NCI-H1417 treated with DMSO at 0.1 percent for 48 hours (cell line): ENCODE measurements at places on chromosomes 12 and 14.

GRCh38 chr14:39641224-39641623, 209.0 kb upstream of the FBXO33 start:
- no peak for DNase-seq

GRCh38 chr12:122395319-122395718, 27.1 kb downstream of the CLIP1 start:
- DNase-seq: no peak

GRCh38 chr12:82672811-82673495, 13.8 kb upstream of the TMTC2 start:
- DNase-seq: no peak

DNA sequence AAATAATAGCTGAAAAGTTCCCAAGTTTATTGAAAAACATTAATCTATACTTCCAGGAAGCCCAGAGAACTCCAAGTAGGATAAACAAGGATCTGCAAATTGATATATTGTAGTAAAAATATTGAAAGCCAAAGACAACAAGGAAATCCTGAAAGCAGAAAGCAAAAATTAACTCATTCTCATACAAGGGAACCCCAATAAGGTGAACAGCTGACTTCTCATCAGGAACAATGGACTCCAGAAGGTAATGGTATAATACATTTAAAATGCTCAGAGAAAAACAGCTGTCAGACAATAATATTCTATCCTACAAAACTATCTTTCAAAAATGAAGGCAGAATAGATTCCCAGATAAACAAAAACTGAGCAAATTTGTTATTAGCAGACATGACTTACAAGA, 138.1 kb upstream of the BMP4 start:
- DNase-seq: no peak

GRCh38 chr12:25328072-25328712, 77.5 kb upstream of the KRAS start:
- no peak for DNase-seq

GRCh38 chr12:110002676-110003515, 3.7 kb downstream of the ANKRD13A start:
- DNase-seq: no peak

GRCh38 chr14:99717682-99718013, 33.5 kb downstream of the CYP46A1 start:
- DNase-seq: no peak

DNA sequence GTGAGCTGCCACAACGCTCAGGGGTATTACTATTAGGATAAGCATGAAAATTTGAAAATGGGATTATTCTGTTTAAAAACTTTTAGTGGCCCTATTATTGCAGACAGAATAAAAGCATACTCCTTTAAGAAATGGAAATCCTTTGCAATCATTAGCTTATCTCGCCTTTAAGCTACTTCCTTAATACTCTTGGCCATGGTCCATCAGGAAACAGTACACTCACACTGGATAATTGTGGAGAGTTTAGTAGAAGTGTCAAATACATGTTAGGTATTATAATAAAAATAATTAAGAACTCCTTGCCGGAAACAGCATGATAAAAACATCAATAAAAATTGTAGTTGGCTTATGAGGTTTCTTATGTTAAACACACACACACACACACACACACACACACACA, 100.4 kb upstream of the PPFIA2 start:
- no peak for DNase-seq

- DNase-seq: no peak
Measured at GRCh38 chr12:116293687-116294453, 16.4 kb upstream of the MED13L start.

DNA sequence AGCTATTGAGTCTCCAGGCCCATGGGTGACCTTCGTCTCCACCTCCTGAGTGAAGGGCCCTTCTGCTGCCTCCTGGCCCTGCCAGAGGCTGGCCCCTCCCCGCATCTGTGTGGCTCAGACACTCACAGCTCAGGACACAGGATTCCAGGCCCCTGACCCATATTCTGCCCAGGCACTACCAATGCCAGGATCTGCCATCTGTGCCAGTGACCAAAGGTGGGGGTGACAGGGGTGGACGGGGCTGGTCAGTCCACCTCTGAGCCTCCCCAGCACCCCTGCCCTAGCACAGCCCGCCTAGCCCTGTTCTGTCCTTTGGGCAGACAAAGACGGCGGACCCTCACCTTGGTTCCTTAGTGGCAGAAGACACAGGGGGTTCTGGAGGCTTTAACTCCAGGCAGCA, 2.8 kb downstream of the ASB2 start:
- no peak for DNase-seq

DNA sequence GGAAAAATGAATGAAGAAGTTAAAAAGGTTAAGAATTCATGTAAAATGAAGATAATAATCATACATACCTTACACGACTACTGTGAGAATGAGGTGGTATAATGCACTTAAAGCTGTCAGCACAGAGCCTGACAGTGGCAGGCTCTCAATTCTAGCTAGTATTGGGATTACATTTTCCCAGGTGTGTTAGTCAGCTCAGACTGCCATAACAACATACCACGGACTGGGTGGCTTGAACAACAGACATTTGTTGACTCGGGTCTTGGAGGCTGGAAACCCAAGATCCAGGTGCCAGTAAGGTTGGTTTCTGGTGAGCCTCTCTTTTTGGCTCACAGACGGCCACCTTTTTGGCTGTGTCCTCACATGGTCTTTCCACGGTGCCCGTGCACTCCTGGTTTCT, 167.8 kb downstream of the CHST11 start:
- DNase-seq: no peak

DNA sequence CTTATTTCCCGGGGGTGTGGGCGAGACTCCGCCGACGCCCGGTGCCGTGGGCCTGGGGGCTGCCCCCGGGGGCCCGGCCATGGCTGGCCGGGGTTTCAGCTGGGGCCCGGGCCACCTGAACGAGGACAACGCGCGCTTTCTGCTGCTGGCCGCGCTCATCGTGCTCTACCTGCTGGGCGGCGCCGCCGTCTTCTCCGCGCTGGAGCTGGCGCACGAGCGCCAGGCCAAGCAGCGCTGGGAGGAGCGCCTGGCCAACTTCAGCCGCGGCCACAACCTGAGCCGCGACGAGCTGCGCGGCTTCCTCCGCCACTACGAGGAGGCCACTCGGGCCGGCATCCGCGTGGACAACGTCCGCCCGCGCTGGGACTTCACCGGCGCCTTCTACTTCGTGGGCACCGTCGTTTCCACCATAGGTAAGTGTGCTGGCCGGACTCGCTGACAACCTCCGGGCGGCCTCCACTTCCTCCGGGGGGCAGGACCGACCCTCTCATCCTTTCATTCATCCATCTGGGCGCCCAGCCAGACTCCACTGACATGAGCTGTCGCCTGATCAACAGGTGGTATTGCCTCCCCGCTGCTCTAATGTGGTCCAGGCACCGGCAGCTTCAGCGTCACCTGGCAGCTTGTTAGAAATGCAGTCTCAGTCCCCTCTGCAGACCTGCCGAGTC, 467 bp downstream of the KCNK13 start:
- DNase-seq: peak; percentile 42

- no peak for DNase-seq
Measured at GRCh38 chr14:61262082-61262481, 19.1 kb downstream of the TMEM30B start.

GRCh38 chr12:49261721-49262120, 3.2 kb upstream of the TUBA1C start:
- no peak for DNase-seq

DNA sequence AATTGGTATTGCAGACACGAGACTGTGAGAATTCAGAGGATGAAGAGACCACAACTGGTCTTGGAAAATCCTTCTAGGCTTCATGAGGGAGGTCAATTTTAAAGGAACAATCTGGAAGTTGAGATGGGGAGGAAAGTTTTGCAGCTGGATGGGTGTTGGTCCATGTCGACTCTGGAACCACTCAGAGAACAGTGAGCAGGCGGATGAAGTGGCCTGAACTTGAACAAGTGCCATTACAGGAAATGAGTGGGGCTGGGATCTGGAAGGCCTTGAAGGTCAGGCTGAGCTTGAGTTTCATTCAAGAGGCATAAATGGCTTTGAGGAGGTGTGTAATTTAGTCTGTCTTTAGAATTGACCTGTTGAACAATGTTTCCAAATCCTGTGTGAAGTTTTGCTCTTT, 140.9 kb downstream of the GALC start:
- no peak for DNase-seq

DNA sequence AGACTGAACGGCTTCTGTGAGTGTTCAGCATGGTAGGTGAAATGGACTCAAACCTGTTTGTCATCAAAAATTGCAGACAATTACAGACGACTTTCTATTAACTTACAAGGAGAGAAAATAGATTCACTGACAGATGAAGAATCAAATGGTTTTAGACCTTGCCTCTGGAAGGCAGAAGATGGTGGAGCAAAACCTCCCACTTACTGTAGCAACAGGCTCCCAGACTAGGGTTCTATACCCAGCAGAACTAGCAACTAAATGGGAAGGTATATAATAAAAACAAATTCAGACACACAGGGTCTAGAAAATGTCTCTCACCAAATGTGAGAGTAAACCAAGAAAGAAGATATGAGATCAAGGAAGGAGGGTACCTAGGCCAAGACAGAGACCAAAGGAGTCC, 36.8 kb downstream of the RNF34 start:
- no peak for DNase-seq

- DNase-seq: no peak
Measured at GRCh38 chr12:20211981-20212421, 156.3 kb upstream of the PDE3A start.

GRCh38 chr12:102903337-102904007, 13.6 kb downstream of the PAH start:
- no peak for DNase-seq

DNA sequence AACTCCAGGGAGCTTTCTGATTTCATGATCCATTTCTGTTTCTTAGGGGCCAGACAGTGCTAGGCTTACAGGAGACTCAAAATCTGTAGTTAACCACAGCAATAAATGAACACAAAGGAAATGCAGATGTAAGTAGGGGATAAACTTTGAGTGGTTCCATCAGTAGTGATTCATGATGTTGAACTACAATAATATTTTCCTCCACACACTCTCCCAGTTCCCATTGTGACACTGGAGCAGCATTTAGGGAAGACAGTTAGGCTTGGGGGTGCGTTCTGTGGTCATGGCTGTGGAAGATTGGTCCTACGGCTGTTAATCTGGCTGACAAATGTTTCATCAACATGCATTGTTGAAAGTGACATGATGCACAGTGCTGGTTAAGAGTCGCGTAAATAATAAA, 66.9 kb downstream of the HMGA2 start:
- no peak for DNase-seq
